ENCODE measurements at places on chromosomes 5 and 9. TPM values are rescaled to one million over a fixed set of nuclear protein-coding genes. Genes with fewer than 3 reads are reported as not detected.

The FBP1 gene
- total RNA-seq: not detected

The PDE8B gene
- total RNA-seq: not detected

The LPAR1 gene
- total RNA-seq: 8.5 TPM

The ADRA1B gene
- total RNA-seq: not detected

The LRRC14B gene
- not detected for total RNA-seq

The PPP3R2 gene
- total RNA-seq: not detected

The SPATA31D4 gene
- total RNA-seq: not detected

The PRDM9 gene
- total RNA-seq: under 0.01 TPM

The DBH gene
- total RNA-seq: not detected

The ASTN2 gene
- 1.4 TPM for total RNA-seq

The NUTM2F gene
- total RNA-seq: not detected

The TMEM215 gene
- total RNA-seq: not detected

The SPRY4 gene
- 3.2 TPM for total RNA-seq

The GFPT2 gene
- 0.48 TPM for total RNA-seq

The DPYSL3 gene
- 4.0 TPM for total RNA-seq

All from tracheal epithelial cell (primary cell).